Pons (tissue), 1 donor: ENCODE measurements at places on chromosomes 16 and 17.
A peak's percentile ranks its signal among the peaks of the same experiment; 100 is the strongest.

GRCh38 chr17:40323391-40324381, 14.7 kb downstream of the RARA start:
- no peak for DNase-seq

DNA sequence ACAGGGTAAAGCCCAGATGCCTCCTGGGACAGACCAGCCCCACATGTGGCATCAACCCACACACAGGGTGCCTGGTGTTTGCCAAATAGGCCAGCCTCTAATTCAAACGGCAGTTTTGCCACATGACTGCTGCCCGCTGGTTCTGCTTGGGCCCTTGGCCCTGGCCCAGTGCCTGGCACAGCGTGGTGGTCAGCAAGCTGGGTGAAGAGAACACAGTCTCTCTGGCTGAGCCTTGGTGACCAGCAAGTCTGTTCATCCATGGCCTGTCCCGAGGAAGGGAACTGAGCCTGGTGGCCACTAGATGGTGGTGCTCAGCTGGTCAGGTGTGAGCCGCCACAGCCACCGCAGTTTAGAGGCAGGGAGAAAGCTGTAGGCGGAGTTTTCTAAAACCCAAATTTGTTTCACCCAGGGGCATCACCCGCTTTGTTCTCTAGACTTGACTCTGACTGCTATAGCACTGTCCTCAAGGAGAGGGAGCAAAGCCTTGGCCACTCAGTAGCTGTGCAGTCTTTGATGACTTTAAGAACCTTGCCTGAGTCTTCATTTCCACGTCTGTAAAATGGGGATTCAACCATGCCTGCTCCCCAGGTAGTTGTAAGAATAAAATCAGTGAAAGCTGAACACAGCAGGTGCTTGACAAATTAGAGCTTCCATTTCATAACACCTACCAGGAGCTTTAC, 4.7 kb upstream of the GFAP start:
- peak; percentile 84 for DNase-seq

DNA sequence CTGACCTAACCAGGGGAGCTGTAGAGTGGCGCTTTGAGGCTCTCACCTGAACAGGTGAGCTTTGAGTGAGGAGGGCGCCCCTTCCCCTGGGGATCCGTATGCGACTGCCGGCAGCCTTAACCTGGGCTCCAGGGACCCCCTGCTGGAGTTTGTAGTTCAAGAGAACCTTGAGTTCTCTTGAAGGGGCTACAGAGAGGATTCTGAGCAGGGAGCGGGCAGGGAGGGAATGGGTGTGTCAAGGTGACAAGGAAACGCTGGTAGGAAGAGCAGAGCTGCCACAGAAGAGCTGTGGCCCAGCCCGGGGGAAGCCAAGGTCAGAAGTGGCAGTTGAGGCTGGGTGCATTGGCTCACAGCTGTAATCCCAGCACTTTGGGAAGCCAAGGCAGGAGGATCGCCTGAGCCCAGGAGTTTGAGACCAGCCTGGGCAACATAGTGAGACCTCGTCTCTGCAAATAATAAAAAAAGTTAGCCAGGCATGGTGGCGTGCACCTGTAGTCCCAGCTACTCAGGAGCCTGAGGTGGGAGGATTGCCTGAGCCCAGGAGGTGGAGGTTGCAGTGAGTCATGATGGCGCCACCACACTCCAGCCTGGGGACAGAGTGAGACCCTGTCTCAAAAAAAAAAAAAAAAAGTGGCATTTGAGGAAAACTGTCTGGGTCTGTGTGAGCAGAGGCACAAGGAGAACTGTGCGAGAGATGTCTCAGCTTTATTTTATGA, 1.2 kb downstream of the LLGL2 start:
- no peak for DNase-seq

DNA sequence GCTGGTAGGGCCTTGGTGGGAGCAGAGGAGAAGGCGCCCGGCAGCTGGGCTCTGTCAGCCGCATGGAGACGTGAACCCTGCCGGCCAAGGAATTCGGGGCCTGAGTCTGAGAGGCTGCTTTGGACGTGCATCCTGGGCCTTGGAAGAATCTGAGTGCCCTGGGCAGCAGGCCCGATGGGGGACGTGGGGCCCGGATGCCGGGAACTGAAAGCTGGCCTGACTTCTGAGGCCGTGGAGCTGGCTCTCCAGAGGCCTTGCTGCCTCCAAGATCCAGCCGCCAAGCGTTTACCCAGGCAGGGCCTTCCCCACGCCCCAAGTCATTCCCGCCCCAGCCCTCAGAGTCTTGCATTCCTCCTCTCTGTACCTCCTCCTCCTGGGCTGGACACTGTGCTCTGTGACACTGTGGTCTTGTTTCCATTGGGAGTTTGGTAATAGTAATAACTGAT, 37.2 kb downstream of the NKD1 start:
- DNase-seq = no peak

- DNase-seq = no peak
Observed at GRCh38 chr16:8621222-8621571, 301 bp upstream of the METTL22 start.

DNA sequence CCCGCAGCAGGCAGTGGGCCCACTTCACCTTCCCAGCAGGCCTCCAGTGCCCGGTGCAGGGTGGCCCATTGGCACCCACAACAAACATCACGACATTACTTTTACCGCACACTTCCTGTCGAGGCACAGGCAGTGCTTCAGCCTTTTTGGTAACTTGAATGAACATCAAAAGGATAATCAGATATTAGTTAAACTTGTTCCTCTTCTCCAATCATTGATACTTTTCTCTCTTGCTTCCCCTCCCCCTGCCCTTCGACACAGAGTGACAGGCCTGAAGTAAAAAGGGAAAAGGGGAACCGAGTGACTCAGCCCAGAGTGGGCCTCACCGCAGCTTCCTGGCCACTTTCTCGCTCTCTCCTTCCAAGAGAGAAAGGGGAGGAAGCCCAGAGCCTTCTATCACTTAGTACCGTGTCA, 507.0 kb downstream of the MAF start:
- peak; percentile 73 for DNase-seq

GRCh38 chr17:7441266-7441665, 2.0 kb downstream of the FGF11 start:
- no peak for DNase-seq

- no peak for DNase-seq
Observed at GRCh38 chr16:543301-544164, 16.0 kb downstream of the CAPN15 start.

GRCh38 chr16:51818342-51818944, 667.4 kb upstream of the SALL1 start:
- DNase-seq = peak; percentile 58

DNA sequence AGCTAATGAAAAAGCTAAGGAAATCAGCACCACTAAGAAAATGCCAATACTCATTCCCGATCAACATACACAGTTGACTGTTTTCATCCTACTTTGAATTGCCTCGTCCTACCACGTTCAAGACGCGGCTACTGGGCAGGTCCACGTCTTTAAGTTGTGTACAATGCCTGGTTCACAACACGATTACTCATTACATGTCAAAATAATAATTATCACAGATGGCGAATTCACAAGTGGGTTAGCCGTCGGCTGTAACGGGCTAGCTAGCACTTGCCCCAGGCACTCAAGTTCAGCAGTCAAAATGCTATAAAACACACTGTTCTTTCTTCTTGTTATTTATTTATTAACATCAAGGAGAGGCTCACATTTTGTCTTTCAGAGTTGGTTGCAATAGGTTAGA, 124.2 kb downstream of the ZFHX3 start:
- DNase-seq = no peak

DNA sequence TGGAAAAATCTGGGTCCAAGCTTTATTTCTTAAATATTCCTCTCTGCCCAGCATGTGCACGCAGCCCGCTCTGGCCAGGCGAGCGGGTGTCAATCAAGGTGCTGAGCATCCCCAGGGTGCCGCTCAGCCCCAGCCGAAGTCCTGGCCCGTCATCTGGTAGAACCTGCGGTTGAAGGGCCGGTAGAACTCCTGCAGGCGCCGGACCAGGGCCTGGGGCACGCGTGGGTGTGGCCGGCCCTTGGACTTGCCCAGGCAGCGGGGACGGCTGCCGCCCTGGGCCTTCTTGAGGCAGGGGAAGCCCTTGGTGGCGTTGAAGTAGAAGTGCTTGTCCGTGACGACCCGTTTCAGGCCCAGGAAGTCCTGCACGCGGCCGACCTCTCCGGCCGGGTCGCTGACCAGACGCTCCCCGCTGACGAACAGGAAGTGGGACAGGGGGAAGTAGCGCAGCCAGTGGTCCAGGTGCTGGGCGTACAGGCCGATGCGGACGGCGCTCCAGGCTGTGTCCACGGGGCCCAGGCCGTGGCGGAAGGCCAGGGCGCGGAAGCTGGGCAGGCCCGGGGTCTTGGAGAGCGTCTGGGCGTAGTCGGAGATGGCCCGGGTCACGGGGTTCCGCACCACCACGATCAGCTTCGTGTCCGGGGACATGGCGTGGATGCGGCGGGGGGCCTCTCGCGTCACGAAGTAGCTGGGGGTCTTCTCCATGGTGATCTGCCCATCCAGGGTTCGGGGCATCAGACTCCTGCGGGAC, 6.6 kb downstream of the HS3ST6 start:
- no peak for DNase-seq

DNA sequence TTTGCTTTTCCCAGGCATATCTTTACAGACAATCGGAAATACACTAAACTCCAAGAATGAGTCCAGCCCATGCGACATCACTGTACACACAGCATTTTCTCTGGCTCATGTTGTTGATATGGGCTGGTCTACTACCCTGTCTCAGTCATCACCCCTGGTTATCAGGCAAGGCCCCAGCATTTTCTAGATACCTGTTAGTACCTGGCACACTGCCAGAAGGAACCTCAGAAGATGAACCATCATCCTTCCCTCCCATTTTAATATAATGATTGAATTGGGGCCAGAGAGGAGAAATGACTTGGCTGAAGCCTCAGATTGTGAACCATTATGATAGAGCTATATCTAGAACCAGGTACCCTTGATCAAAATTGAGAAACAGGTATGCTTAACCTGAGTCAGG, 406.2 kb downstream of the CDH11 start:
- DNase-seq = no peak

- no peak for DNase-seq
Observed at GRCh38 chr16:53257001-53257400, 177.3 kb upstream of the RBL2 start.

DNA sequence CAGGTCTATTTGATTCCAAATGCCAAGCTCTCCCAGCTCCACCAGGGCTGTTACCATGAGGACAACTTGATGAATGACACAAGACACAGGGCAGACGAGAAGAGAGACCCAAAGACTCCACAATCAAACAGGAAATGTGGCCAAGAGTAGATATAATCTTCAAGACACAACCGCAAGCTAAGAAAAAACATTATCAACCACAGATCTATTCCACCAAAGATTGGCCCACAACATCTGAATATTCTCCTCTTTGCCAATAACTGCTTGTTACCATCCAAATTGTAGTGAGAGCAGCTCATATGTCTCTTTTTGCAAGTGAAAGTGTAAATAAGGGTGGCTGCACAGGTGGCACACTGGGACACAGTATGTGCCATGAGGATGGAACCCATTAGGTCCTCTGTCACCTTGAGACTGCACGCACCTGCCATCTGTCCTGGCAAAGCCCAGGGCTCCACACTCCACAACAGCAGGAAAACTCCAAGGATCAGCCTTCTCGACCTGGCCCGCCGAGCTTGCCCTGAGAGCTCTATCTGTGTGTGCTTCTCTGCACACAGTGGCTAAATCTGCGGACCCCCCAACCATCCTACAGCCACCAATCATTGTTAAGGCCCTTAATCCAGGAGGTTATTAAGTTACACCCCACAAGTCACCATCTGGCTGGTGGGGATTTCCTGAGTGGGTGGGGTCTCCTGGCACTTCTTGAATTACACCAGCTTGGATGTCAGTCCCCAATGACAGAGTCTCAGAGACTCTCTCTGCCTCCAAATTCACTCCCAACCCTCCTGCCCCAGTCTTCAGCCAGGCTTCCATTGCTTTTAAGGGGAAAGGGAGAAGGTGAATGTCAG, 50.5 kb downstream of the DYNLRB2 start:
- no peak for DNase-seq

GRCh38 chr16:31006086-31006385, 4.4 kb downstream of the STX1B start:
- no peak for DNase-seq

DNA sequence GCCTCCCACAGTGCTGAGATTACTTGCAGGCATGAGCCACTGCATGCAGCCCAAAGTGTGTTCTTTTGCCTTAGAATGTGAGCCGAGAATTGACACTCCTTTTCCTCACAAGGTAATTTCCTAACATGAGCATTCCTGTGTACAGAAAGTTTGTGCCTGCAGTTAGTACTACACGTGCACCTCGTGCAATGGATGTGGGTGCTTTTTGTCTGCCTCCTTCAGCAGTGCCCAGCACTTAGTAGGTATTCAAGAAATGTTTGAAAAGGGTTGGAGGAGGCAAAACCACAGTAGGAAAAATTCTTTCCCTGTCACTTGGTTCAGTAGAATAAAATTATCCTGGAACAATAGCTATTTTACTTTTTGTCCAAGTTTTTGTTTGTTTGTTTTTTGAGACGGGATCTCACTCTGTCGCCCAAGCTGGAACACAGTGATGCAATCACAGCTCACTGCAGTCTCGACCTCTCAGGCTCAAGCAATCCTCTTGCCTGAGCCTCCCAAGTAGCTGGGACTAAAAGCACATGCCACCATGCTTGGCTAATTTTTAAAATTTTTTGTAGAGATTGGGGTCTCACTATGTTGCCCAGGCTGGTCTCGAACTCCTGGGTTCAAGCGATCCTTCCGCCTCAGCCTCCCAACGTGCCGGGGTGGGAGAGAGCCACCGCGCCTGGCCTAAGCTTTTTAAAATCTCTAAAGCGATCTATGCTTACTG, 2.4 kb downstream of the NDE1 start:
- no peak for DNase-seq
